ENCODE measurements at places on chromosomes 5 and 9.

DNA sequence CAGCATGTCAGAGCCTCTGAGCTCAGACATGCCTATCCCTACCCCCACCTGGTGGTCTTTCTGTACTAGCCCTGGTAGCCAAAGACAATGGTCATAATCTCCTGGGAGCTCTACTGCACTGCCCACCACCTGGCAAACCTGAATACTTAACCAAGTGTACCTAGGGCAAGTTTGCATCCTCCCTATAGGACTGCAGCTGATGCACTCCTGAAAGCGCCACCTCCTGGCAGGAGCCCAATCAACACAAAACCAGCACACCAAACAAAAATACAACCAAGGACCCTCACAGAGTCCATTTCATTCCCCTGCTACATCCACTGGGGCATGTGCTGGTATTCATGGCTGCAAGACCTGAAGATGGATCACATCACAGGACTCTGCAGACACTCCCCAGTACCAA is 14.8 kb upstream of the FAM174A start:
- no peak for DNase-seq

DNA sequence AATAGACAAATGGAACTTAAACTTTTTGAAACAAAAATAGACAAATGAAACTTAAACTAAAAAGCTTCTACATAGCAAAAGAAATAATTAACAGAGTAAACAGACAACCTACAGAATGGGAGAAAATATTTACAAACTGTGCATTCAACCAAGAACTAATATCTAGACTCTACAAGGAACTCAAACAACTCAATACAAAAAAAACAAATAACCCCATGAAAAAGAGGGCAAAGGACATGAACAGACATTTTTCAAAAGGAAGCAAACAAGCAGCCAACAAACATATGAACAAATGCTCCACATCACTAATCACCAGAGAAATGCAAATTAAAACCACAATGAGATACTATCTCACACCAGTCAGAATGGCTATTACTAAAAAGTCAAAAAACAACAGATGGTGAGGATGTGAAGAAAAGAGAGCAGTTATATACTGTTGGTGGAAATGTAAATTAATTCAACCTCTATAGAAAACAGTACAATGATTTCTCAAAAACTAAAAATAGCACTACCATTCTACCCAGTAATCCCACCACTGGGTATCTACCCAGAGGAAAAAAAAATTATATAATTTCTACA is 170.8 kb upstream of the RGMB start:
- DNase-seq: no peak

DNA sequence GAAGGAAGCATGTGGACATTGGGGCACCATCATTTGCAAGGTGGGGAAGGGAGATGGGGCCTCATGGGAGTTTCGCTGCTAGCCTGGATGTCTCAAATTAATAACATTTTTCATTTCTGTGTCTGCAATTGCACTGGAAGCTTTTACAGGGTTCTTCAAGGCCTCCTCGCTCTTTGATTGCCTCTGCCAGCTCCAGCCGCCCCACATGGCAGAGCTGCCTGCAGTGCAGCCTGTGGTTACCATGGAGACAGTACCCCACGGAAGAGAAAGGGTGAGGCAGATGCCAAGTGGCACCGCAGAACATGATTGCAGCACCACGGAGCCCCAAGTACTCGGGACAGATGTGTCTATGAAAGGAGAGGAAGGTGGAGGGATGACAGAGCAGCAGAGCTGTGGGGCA is 25.4 kb downstream of the CTNND2 start:
- DNase-seq: no peak

GRCh38 chr9:13358128-13358527 is 78.6 kb upstream of the MPDZ start:
- DNase-seq: peak; percentile 75

Measured in umbilical cord (tissue), 2 donors.